Ovary (tissue), 10 donors: ENCODE measurements at places on chromosomes 16 and 17. TPM values are rescaled to one million over a fixed set of nuclear protein-coding genes. Genes with fewer than 3 reads are reported as not detected.

The PRSS22 gene
- polyA plus RNA-seq: not detected

The NPIPB13 gene
- 4.5 TPM for polyA plus RNA-seq

GRCh38 chr16:55628306-55628968 lies 27.4 kb upstream of the SLC6A2 start:
- H3K36me3 ChIP-seq: no peaks in the 10 kb centered on the region
- H3K4me1 ChIP-seq: no peaks in the 10 kb centered on the region
- no peak overlapping the region for H3K4me3 ChIP-seq
- DNase-seq: no peak
- H3K27ac ChIP-seq: no peak overlapping the region

- H3K27me3 ChIP-seq: no peaks in the 10 kb centered on the region
- H3K4me1 ChIP-seq: no peaks in the 10 kb centered on the region
- H3K36me3 ChIP-seq: no peaks in the 10 kb centered on the region
- H3K27ac ChIP-seq: no peak overlapping the region
- DNase-seq: no peak
Observed at GRCh38 chr16:86775511-86775921, 197.2 kb downstream of the FOXL1 start.

- H3K4me3 ChIP-seq: no peak overlapping the region
- no peak for DNase-seq
- H3K4me1 ChIP-seq: peaks cover 4% of the 10 kb centered on the region
Observed at GRCh38 chr17:42573095-42573494, 4.4 kb downstream of the PSMC3IP start.

DNA sequence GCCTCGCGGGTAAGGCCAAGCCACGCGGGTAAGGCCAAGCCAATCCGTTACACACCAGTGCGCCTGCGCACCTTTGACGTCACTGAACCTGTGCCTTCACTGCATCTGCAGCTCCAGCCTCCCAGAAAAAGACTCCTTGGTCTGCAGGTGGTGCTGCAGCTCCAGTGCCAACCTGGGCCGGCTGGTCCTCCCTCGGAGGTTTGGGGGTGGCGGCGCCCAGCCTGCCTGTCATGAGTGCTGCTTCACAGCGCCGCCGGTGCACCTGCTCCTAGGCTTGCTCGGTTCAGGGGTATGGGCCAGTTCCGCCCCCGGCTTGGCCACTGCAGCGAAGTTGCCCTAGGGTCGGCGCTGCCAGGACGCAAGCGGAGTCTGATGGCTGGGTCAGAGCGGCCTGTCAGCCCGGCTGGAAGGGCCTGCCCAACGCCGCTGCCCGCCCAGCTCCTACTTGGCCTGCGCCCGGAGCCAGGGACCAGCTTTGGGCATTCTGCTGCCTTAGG lies 146.6 kb downstream of the USP22 start:
- H3K27ac ChIP-seq: no peak overlapping the region
- DNase-seq: peak; percentile 46
- no peaks in the 10 kb centered on the region for H3K4me1 ChIP-seq
- H3K4me3 ChIP-seq: no peak overlapping the region
- no peaks in the 10 kb centered on the region for H3K36me3 ChIP-seq

DNA sequence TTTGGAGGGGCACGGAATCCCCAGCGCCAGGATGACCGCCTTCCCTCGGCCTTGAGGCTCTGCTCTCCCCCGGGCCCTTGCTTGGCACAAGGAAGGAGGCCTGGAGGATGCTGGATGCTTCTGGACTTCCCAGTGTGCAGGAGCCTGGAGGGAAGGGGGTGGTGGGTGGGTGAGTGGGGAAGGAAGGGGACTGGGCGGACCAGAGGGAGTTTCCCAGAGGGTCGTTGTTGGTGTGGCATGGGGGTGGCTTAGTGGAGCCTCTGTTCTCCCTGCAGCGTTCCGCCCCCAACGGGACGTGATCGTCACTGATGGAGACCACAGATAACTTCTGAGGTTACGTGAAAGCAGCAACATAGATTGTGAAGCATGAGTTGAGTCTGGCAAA lies 140.0 kb downstream of the IRF8 start:
- no peak for DNase-seq
- no peak overlapping the region for H3K27ac ChIP-seq
- H3K36me3 ChIP-seq: no peaks in the 10 kb centered on the region
- no peak overlapping the region for H3K4me3 ChIP-seq
- no peaks in the 10 kb centered on the region for H3K4me1 ChIP-seq

DNA sequence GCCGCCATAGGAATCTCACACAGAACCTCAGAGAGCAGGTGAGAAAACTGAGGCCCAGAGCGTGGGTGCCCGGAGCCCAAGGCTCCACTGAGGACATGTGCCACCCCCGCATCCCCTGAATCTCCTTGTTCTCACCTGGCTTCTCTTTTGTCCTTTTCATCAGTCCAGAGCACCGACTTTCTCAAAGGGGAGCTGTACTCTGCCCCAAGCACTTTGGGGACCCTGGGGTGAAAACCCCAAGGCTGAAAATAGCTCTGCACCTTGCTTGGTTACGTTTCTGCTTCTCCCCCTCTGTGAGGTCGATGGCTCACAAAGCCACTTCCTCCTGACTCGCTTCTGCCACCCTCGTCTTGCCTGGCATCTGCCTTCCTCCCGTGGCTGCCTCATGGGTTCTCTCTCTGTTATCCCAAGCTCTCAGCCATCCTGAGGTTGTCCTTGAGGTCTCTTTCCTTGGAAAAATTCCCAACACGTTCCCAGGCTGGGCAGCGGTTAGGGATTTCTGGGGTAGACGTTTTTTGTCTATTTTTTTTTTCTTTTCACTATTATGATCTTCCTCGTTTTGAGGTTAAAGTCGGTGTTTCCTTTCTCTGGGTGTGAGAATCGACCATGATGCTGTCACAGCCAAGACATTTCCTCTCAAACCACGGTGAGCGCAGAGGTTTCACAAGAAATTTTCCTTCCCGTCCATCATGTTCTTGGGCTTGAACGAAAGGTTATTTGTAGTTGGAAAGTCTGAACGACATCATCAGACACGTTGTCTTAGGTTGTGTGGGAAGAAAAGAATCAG lies 37.2 kb downstream of the IRF8 start:
- no peaks in the 10 kb centered on the region for H3K36me3 ChIP-seq
- no peaks in the 10 kb centered on the region for H3K27me3 ChIP-seq
- H3K27ac ChIP-seq: no peak overlapping the region
- peaks cover 3% of the 10 kb centered on the region for H3K4me1 ChIP-seq

DNA sequence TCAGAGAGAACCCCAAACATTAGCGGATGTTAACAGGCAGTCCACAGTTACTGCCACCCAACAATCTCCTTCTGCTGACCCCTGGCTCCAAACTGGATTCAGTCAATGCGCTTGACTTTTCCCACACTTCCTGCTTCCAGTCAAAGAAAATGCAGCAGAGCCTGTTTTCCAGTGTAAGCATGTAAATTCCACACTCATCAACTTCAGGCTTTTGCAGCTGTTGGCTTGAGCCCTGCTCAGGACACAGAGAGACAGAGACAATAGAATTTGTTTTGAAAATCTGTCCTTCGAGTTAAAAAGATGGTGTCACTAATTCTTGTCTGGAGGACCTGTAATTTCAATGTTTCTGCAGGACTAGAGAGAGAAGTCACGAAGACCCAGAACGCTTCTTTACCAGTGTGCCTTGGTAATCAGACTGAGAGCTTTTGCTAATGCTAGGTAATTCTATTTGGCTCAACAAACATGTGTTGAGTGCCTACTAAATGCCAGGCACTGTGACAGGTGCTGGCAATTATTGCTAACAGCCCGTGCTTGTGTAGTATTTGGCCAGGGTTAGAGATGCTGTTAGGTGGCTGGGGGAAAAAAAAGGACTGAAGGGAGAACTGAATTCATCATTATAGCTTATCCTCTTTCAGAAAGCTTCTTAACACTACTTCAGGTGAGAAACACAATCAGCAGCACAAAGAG lies 32.5 kb downstream of the HOXB1 start:
- H3K27me3 ChIP-seq: no peaks in the 10 kb centered on the region
- H3K36me3 ChIP-seq: no peaks in the 10 kb centered on the region
- no peak overlapping the region for H3K4me3 ChIP-seq
- H3K27ac ChIP-seq: no peak overlapping the region
- no peak for DNase-seq
